GM12865 (cell line): ENCODE measurements at places on chromosomes 1 and 21.

DNA sequence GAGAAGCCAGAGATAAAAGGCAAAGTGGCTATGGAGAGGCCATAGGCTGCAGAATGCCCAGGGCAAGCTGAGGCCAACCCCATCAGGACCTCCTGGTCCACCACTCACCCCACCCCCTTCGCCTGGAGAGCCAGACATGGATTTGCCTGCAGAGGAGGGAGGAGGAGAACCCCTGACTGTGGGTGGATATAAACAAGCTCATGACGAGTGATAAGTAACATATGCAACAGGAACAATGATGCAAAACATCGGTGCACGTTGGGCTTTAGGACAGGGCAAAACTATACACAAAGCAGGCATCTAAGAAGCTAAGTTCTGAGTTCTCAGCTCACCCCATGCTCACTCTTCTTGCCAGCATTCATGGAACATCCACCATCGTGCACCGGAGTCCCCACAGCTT, 150.3 kb downstream of the ETS2 start:
- DNase-seq = no peak

- peak; percentile 26 for DNase-seq
Observed at GRCh38 chr1:38009088-38009840, 3.3 kb upstream of the UTP11 start.

- no peak for DNase-seq
Observed at GRCh38 chr1:55348356-55348755, 133.2 kb upstream of the USP24 start.

DNA sequence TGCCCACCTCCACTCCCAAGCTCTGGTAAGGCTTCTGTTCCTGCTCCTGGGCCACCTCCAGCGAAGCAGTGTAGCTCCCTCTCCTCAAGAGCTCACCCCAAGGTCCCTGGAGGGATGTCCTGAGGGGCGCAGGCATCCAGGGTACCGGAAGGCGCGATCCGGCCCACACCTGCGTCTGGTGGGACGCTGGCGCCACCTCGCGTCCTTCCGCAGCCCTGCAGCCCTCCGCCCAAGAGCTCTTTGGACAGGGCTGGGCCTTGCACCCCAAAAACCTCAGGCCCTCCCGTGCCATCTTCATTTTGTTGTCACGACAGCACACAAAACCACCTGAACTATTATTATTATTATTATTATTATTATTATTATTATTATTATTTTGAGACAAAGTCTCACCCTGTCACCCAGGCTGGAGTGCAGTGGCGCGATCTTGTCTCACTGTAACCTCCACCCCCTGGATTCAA, 49.2 kb upstream of the PAX7 start:
- DNase-seq = peak; percentile 51

DNA sequence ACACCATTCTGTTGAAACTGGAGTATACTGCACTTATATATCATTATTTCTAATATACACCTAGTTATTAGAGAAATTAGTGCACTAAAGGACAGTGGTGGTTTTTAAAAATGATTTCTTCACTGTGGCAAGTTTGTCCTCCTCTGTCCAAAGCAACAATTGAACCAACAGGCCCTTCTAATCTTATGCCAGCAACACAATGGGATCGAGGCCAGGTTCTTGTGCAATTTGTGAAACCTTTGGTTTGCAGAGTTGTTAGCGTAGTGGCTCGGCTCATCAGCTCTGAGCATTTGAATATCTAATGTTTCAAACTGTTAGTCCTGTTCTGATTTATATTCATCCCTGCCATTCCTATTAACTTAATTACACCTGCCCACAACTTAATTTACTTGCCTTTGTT, 9.9 kb upstream of the LRRC39 start:
- DNase-seq = no peak

DNA sequence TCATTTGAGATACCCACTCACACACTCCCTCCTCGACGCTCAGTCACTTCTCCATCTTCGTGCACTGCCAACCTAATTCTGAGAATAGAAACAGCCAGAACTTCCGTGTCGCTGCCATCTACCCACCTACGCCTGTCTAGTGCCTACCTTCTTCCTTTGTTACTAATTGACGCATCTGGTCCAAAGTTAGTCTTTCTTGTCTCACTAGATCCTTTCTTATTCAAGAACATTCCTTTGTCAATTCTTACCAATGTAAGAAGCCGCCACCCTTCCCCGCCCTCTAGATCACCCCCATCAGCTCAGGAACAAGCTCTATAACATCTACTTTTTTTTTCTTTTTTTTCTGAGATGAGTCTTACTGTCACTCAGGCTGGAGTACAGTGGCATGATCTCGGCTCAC, 3.7 kb downstream of the PADI6 start:
- DNase-seq = no peak
